ENCODE measurements at places on chromosomes 12 and 14.

- no peak for DNase-seq
Measured at GRCh38 chr14:54809767-54810166, 92.9 kb downstream of the GCH1 start.

GRCh38 chr12:48084066-48084465, 21.8 kb downstream of the SENP1 start:
- no peak for DNase-seq

DNA sequence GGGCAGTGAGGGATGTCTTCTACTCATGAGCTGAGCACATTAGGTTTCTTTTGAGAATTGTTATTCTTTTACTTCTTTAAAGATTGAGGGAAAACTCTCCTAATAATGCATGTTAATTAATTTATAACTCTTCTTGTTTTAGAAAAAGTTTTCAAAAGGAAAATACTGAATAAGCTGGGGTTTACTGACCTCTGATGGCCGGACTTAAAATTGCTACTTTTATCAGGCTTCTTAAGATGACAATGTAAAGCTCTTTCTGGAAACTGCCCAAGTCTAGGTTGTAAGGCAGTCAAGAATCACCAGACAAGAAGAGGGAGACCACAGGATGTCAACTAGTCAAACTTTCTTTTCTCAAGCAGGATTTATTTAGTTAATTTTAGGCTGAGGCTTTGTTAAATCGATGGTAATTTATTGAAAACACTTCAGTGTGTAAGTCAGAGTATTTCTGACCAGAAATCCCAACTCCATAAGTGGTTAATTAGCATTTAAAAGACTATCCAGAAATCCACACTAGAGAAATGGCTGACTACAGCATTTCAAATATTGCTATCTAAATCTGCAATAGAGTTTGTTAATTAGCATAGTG, 82.1 kb downstream of the AVPR1A start:
- peak; percentile 68 for DNase-seq

GRCh38 chr12:109497675-109498074, 20.2 kb downstream of the UBE3B start:
- DNase-seq: no peak

DNA sequence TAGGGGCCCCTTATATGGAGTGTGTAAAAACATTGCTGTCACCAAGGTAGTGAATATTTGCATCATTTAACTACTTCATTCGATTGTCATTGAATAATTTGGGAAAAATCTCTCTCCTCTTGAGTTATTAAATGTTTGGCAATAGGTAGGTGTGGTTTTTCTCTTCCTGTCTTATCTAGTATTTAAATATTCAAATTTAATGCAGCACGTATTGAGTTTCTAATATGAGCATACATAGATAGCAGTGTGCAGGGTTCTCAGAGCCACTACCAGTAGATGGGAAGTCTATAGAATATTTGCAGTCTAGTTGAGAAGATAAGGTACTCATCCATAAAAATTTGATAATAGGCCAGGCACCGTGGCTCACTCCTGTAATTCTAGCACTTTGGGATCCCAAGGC, 16.7 kb downstream of the PALS1 start:
- no peak for DNase-seq

GRCh38 chr14:98962118-98962517, 309.9 kb downstream of the BCL11B start:
- DNase-seq: no peak

GRCh38 chr12:51970904-51971646, 19.6 kb downstream of the ACVR1B start:
- no peak for DNase-seq

GRCh38 chr12:131606218-131606901, 104.5 kb upstream of the SFSWAP start:
- no peak for DNase-seq

GRCh38 chr14:105420974-105421674, 1.5 kb downstream of the MTA1 start:
- DNase-seq: no peak

DNA sequence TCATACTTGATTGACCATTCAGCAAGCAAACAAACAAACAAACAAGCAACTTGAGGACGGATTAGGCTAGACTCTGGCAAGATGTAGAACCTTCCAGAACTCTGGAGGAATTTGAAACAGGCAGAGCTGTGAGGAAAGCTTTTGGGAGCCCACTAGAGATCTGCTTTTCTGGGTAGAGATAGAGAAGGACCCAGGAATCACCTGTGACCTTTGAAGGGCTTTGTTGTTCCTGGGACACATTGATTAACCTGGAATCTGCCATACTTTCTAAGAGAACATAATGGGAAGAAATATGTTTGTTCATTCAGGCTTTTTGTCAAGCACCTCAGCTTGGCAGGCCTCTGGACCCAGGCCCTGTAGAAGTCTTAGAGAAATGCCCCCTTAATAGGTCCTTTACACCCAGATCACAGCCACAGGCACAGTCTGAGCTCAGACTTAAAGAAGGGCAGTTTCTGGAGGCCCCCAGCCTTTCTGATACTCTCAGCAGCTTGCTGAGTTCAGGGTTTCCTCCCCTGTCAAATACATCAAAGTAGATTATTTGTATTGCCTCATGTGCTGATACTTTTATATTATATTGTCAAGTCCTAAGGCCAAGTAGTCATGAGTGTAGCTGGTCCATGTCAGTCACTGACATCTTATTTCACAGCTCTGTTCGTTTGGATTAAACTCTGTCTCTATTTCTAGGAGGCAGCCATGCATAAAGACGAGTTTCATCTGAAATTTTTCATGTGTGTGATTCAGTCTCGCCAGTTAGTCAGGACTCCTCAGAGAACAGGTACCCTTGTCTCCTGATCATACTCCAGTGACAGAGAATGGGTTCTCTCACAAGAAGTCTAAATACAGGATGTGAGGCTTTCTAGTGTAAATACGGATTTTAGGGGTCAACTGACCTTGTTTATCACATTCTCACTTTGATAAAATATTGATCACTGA, 1.1 kb upstream of the SENP1 start:
- DNase-seq: no peak

DNA sequence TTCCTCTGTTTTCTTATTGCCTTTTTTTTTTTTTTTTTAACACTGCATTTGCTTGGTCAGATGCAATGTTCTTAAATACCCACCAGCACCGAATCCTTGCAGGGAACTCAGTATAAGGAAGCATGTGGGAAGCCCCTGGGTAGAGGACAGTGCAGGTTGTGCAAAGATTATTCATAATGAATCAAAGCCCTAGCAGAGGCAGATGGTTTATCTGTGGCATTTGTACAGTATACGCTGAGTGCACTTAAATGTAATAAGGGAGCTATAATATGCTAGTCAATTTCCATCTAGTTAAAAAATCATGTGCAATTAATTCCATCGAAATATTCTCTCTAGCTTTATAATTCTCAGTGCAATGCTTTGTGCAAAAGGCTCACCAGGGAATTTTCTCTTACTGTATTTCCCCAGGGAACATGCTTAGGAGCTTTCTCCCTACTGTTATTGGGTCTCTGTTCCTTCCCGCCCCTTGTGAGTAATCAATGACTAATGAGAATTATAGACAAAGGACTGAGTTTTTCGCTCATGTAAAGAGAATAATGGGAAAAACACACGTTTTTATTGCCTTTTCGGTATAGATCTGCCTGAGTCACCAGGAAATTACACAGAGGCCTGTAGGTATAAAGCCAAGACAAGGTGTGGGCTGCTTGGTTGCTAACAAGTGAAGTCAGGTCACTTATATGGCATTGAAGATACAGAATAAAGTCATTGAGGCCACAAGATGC, 1214.3 kb upstream of the TMEM132C start:
- no peak for DNase-seq

- no peak for DNase-seq
Measured at GRCh38 chr12:11795913-11796459, 146.5 kb downstream of the ETV6 start.

GRCh38 chr14:92695562-92695961, 52.9 kb downstream of the LGMN start:
- DNase-seq: no peak

GRCh38 chr12:109982210-109982609, 14.0 kb downstream of the GIT2 start:
- no peak for DNase-seq

DNA sequence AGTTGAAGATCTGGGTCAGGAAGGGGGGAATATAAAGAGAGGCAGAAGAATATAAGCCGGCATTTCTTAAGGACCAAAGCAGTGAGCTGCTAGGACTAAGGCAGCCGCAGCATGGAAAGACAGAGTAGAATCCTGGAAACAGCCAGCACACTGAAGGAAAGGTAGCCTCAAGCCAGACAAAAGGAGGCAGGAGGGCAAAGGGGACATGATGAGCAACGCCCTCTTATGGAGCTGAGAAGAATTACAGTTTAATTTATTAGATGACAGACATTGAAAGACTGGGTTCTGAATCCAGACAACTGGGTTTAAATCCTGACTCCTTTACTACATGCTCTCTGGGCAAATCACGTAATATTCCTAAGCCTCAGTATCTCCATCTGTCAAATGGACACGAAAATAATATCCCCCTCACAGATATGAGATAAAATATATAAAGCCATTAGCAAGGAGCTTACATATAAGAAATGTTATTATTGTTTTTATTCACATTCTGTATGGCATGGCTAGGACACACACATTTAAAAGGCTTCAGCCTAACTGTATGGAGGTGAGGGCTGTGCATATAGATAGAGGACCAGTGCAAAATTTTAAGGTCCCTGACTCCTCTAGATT, 8.1 kb upstream of the PCED1B start:
- DNase-seq: no peak

- DNase-seq: no peak
Measured at GRCh38 chr12:126811391-126811790, 1455.6 kb upstream of the TMEM132C start.

GRCh38 chr14:91269076-91269991, 24.8 kb upstream of the GPR68 start:
- no peak for DNase-seq

GRCh38 chr12:59149995-59150642, 229.8 kb upstream of the LRIG3 start:
- DNase-seq: no peak

DNA sequence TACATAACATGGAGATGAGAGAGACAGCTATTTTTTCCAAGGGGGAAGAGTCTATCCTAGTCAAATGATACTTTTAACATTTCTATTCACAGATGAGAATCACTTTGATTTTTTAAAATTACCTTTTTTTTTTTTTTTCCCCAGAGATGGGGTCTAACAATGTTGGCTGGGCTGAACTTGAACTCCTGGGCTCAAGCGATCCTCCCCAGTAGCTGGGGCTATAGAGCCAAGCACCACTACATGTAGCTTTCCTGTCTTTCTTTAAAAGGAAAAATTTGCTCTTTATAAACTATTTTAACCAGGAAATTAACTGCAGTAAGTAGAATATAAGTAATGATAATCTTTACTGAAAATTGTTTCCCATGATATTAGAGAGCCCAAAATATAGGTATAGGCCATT, 3.3 kb downstream of the PRICKLE1 start:
- no peak for DNase-seq

DNA sequence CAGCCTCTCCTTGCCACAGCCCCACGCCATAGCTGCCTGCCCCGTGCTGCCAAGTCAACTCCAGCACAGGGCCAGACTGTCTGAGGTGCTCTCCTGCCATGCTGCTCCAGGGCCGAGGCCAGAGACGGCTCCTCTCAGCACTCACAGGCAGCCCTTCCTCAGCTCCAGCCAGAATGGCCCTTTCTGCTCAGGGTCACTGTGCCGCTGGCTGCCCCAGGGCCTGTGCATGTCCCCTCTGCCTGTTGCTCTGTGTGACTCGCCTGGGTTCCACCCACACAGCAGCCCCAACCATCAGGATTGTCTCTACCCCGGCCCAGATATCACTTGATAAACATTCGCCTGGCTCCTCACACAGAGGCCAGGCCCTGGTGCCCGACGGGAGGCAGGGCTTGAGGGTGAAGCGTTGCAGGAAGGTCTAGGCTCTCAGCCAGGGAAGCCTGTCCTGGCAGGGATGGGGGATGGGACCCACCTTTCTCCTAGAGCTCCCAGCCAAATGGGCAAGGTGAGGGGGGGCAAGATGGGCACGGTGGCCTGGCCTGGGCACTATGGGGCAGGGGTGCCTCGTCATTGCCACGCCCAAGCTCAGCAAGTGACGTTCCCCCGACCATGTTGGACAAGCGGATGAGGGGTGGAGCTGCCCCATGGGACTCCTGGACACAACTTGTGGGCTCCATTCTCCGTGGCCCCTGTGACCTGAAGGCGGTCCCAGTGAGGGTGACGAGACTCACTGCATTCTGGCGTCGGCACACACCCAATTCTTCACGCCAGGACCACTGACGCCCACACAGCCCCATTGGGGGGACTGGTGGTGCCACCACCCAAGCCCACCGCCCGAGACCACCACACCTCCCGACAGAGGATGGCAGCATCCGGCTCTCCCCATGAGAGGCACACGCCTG, 27.4 kb upstream of the BTBD6 start:
- no peak for DNase-seq

- no peak for DNase-seq
Measured at GRCh38 chr14:24052656-24053547, 1.1 kb downstream of the CARMIL3 start.

GRCh38 chr14:65704850-65705249, 292.3 kb downstream of the FUT8 start:
- DNase-seq: no peak

- DNase-seq: no peak
Measured at GRCh38 chr12:100346660-100347059, 10.2 kb upstream of the SLC17A8 start.

- no peak for DNase-seq
Measured at GRCh38 chr12:57142727-57143126, 4.7 kb downstream of the LRP1-AS start.

DNA sequence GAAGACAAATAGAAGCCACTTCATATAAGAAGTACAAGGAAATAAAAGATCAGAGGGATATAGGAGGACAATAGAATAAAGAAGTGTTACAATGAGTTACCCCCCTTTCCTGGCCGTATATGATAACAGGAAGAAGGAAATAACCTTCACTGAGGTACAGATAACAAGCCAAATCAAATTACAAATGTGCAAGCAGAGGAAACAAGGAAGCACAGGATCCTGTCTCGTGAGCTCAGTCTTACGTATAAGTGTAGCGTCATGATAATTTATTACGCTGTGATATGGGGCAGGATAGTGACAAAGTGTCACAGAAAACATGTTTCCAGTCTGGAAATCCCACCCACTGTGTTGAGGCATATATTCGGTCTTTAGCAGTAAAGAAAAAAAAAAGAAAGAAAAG, 26.5 kb downstream of the CRACR2A start:
- DNase-seq: no peak

DNA sequence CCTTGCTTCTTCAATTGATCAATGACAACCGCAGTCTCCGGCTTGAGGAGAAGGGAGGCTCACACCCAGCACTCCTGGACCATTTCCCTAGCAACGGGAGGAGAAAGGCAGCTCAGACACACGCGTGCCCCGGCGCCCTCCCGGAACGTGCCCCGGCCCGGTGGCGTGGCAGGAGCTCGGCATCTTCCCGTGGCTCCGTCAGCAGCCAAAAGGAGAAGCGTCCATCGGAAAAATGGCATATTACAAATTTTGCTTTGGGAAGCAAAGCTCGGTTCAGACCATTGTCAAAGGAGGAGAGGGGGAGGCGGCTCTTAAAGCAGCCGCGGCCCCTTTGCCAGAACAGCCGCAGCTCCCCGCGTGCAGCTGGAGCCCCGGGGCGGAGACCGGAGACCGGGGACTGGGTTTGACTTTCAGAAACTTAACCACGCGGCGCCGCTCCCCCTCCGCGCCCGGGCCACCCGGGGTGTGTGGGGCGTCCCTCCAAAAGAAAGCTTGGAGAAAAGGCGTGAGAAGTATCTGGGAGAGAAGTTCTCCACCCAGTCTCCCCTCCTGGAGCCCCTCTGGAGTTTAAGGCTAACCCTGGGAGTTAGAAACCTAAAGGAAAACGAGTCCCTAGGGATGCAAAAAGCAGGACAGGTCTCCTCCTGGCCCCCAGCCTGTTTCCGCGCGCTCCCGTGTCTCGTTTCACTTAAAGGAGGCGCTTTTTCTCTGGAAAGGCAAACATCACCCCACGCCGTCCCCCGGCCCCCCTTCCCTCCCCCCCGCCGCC, 545 bp downstream of the PPFIA2 start:
- DNase-seq: no peak

Data from smooth muscle cell of the brain vasculature (primary cell).